Skeletal muscle cell (primary cell): ENCODE measurements at places on chromosomes 3 and 15.

DNA sequence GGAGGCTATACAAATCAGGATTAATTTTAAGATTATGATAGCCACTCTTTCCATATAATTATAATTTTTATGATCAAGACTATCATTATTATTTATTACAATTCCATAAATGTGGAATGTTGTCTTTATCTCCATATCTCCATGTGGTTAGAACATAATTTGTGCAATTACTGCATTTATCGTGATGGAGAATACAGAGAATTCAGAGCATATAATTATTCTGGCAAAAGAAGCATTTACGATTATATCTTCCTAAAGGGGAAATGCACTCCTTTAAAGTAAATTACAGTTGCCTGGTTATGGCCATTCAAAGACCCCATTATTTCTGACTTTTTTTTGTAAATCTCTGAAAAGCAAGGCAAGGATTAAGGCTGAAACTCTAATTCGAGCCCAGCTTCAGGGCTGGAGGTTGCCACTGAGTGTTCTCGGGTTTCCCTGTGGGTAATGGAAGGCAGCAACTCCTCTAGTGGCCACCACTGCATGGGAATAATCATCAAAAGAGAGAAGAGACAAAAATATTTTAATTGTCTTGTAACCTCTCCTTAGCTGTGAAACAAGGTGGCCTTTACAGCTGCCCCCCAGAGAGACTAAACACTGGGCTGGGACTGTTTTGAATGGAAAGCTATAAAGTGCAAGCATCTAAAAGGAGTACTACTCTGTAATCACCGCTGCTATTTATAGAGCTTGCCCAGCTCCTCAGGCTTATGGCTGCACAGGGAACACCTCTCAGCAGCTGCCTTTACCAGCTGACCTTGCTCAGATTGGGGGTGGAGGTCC, 59.8 kb upstream of the PRTG start:
- DNase-seq, result no peak

DNA sequence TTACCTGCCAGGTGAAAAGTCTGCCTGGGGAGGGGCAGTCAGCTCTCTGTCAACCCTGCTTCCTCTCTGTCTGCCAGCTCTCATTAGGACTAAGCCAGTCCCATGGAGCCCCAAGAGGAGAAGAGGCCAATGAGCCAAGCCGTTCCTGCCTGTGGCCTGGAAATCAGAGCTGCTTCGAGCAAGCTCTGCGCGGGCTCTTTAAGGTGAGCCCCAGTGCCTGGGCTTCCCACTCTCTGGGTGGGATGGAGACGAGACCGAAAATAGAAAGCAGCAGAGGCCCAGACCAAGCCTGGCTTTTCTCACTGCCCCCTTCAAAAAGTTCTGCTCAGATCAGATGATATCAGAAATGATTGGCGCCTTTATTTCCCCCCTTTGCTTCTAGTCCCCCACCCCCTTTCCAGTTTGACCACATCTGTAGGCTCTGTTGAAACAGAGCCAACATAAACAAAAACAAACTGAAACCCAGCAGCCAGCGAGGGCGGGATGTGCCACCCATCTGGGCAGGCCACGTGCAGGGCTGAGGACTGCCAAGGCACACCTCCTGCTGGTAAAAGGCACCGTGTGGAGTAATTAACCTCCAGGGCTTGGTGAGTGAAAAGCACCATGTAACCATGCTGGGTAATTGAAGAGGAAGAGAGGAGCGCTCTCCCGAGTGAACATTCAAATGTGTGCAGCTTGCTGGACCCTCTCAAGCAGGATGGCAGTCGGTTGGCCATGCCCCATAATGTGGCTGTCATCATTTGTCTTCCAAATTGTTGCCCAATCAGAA, 471.0 kb upstream of the PROK2 start:
- DNase-seq, result no peak

DNA sequence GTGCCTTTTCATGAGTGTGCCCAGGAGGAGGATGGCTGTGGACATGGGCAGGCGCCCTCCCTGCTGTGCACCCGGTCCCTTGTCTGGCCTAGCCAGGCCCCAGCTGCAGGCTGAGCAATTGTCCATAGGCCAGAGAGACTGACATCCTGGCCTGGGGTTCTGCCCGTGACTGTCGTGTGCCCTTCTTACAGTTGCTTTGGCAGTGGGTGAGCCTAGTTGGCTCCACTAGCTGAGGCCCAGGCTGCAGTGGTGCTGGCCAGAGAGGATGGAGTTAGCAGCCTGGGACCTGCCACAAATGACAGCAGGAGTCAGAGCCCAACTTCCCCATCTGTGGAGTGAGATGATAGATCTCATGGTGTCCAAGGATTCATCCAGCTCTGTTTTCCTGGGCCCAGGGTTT, 9.0 kb upstream of the CHRNB4 start:
- no peak for DNase-seq

DNA sequence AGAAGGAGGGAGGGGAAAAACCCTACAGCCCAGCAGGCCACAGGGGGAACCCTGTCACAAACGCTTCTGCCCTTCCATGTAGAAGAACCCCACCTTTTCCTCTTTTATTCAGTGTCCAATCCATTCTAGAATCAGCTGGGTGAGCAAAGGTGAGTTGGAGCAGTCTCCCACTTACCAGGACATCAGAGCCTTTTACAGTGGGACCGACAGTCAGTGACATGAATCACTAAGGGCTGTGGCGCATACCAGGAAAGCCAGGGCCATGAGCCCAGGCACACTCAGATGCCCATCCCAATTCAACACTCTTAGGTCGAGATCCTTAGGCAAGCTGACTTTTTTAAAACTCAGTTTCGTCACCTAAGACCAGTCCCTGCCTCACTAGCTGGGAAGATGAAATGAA, 146.1 kb downstream of the AQP9 start:
- no peak for DNase-seq

- peak; percentile 46 for DNase-seq
These were observed 25.7 kb downstream of the FSIP1 start for GRCh38 chr15:39756806-39757522.

- no peak for DNase-seq
These were observed 174.9 kb upstream of the FRMD4B start for GRCh38 chr3:69560818-69561217.

DNA sequence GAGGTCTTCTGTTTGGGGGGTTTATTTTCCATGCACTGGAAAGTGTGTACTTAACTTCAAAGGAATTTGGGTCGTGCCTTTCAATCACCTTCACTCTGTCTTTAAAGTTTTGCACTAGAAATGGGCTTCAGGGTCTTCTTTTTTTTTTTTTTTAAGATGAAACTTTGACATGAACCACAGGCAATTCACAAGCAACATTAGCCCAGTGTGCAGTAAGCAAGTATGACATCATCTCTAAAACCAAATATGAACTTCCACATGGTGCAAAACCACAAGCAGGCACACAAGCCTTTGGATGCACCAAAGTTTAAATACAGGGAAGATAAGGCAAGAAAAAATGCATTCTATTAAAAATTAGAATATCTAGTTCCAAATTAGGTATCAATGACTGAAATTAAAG, 381.9 kb downstream of the ERC2 start:
- DNase-seq, result peak; percentile 47

- DNase-seq, result no peak
These were observed 925.9 kb downstream of the IGSF11 start for GRCh38 chr3:118108769-118109168.

- DNase-seq, result no peak
These were observed 8.9 kb downstream of the PARP14 start for GRCh38 chr3:122689587-122689986.

- no peak for DNase-seq
These were observed 22.9 kb downstream of the B3GNT5 start for GRCh38 chr3:183275937-183276336.

- DNase-seq, result no peak
These were observed 443 bp upstream of the NR2F2 start for GRCh38 chr15:96330064-96330449.

DNA sequence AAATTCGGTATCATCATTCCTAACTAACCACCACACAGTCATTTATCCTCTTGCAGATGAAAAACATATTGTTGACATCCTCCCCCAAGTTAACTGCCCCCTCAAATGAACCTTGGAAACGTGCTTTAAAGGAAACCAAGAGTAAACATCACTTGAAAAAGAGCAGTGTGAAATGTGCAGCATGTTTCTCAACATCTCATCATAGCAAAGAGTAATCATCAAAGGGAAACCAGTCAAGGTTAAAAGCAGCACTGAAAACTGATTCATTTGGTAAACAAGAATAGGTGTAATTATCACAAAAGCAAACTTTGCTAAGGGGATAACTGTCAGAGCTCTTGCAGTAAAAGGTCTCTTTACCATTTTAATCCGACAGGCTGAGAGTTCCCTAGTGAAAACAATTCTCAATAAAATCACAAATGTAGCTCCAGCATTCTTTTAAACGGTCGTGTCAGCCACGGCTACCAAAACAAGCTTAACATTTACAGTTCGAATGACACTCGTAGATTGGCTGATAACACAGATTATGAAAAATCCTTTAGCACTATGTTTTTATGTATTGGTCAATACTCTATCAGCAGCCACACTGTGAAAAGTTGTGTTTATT, 461.0 kb downstream of the GBE1 start:
- DNase-seq, result no peak

- DNase-seq, result no peak
These were observed 730 bp downstream of the DGKG start for GRCh38 chr3:186361246-186361761.
